Activated T-helper 2 cell treated with anti-CD3 and anti-CD28 coated beads, Interferon-gamma antibody, Interleukin-2, Interleukin-4, amounts not matched to agents 10 μg/mL and 5 μg/mL and 100 μg/mL, durations not matched to agents 14 hours and 24 hours and 36 hours (primary cell): ENCODE measurements at places on chromosomes 2 and 18. TPM values are rescaled to one million over a fixed set of nuclear protein-coding genes. Genes with fewer than 3 reads are reported as not detected.

DNA sequence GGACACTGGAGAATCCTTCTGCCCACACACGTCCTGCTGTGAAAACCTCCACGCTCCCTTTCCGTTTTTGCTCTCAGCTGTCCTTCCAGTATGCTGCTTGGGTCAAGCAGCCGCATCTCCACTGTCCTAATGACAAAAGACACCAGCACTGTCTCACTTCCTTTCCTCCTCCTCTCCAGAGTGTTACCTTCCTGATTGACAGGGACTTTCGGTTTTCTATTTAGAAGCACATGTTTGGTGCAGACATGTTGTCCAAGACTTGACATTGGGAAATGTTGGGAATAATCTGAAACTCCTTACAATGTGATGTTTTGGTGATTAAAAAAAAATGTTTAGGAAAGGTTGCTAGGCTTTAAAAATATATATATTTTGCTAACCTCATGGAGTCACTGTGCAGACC is 226.6 kb downstream of the FAM210A start:
- no peak for DNase-seq

DNA sequence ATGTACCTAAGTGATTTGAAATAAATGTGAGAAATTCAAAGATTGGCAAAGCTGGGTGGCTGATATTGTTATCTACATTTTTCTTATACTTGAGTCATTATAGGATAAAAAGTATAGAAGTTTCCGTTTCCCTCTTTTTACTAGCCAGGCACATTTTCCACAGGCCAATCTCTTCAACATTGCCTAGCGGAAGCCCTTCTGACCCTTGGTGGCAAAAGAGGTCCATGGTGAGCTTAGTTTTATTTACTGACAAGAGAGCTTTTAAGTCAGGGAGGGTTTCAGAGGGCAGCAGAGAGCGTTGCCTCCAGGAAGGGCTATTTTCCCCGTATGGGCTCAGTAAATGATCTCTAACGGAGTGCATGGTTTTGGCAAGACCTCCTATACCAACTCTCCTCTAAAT is 15.1 kb upstream of the RHOB start:
- no peak for DNase-seq

DNA sequence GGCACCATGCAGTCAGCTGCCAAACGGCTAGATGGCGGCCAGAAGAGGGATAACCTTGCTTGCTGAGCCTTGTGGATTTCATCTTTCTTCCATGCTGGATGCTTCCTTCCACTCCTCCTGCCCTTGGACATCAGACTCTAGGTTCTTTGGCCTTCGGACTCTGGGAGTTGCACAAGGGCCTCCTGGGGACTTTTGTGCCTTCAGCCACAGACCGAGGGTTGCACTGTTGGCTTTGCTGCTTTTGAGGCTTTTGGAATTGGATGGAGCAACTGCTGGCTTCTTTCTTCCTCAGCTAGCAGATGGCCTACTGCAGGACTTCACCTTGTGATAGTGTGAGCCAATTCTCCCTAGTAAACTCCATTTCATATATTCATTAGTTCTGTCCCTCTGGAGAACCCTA is 31.0 kb downstream of the STRADB start:
- DNase-seq, result no peak

DNA sequence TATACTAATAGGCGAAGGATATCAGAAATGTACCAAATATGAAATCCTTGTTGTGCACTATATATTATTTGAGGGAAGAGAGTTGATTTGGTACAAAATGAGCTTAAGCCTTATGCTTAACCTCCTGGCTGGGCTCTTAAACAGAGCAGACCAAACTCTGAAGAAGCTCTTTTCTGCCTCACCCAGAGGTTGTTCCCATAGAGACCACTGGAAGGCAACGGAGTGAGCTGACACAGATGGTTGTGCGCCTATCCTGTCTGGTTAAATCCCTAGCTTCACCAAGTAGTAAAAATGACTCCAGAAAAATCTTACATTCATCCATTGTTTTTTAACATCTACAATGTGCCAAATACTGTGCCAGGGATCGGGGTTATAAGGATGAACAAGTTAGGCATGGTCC is 55.9 kb upstream of the NOL4 start:
- DNase-seq, result no peak

TEX44 gene
- total RNA-seq, result not detected in 2 replicates

LRRTM4 gene
- total RNA-seq, result not detected in 2 replicates

IL18R1 gene
- 61.9 and 68.2 TPM in 2 replicates for total RNA-seq

MAPK4 gene
- total RNA-seq, result not detected in 2 replicates

ZC3H15 gene
- total RNA-seq, result 93.6 and 94.5 TPM in 2 replicates

MAP2 gene
- not detected in 2 replicates for total RNA-seq
